GM13976 (cell line): ENCODE measurements at places on chromosomes 3 and 15.

- no peak for DNase-seq
These were observed 231.7 kb downstream of the CPNE4 start for GRCh38 chr3:131803113-131803512.

DNA sequence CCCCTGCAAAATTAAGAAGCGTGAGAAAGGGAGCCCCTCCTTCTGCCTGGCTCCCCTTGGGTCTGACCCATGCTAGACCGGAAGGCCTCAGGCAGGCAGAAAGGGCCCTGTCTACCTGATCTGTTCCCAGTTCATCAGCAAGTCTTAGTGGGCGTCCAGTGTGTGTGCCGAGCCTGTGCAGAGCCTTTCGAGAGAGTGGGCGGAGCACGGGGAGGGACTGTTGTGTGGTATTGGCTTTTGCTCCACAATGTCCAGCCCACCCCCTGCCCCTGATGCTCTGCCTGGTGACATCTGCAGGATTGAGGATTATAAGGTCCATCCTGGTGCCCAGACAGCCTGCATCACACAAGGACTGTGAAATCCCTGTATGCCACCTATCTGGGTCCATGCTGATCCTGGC is 82.9 kb downstream of the CHDH start:
- no peak for DNase-seq

GRCh38 chr3:13497386-13497785 is 17.3 kb downstream of the HDAC11 start:
- DNase-seq, result no peak

DNA sequence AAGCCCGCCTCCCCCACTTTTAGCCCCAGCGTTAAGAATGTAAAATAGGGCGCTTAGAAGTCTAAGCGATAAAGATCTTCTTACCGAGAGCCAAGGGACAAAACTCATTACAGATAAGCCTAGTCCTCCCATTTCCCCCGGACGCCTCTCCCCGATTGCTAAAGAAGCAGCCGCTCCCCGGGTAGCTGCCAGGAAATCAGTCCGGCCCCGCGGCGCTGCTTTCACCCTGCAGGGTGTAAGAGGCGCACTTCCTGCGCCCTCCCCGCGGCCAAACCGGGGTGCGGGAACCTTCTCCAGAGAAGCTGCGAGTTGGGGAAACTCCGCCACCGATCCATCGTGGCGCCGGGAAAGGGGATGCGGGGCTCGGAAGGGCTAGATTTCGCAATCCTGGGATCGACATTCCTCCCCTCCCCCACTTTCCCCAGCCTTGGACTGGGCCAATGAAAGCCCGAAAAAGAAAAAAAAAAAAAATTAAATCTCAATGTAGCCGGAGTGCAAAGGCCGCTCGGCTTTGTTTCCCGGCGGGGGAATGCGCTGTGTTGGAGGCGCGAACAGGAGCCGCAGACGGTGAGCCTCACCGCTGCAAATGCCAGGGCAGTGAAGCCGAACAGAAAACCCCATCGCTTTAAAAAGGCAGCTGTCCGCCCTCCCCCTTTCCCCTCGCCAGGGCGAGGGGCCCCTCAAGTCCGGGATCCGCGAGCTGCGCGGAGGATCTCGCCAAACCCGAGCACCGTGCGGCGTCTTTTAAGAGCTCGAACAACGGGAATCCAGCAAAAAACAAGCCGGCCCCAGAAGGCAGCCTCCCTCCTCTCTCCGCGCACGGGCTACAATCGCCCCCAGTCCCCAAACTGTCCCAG is 626 bp upstream of the PTPRG start:
- DNase-seq, result peak; percentile 64

DNA sequence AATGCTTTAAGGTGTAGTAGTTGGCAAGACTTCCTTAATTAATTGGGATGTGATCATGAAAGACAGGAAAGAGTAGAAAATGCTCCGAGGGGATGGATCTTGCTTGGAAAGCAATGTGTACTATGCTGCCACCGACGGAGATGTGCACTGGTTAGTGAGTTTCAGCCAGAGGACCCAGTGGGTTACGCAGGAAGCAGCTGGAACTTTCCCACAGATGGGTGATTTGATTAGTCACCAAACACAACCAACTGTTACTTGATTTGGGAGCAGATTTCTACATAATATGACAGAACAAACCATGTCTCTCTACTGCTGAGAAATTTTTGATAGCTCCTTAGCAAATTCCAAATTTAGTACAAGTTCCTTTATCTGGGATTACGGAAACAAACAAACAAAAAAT is 245.4 kb upstream of the MCTP2 start:
- no peak for DNase-seq

DNA sequence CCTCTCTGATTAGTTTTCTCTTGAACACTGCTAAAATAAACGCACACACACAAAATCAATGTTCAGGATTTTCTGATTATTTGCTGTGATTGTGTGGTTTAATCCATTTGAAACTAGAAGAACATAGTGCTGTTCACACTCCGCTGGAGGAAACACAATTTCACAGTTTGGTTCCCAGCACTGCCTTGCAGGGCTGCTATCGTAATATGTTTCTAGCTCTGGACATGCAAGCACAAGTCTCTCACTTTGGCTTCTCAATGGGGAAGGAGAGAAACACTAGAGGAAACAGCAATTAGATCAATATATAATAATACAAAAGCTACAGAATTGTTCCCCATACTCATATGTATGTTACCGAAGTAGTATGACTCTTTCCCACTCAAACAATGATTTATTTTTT is 299.5 kb downstream of the NSUN3 start:
- no peak for DNase-seq

DNA sequence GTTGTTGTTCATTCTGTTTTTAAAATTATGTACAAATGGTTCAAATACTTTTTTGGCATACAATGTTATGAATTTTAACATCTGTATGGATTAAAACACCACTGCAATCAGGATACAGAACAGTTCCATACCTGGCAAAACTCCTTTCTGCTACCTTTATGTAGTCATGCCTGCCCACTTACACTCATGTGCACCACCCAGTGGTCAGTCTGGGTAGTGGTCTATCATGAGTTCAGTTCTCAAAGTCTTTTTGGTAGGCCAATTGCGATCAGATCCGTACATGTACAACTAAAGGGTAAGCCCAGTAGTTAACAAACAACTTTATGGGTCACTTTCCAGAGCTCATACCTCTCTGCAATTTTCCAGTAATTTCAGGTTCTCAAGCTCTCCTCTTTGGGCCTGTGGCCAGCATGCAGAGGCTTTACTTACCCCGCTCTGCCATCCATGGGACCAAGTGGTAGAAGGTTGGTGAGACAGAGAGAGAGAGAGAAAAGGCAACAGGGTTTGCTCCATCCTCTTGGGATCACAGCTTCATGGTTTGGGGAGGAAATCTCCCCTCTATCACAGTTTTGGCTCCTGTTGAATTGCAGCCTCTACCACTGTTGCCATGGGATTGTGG is 63.9 kb upstream of the FAM98B start:
- DNase-seq, result peak; percentile 46

- DNase-seq, result no peak
These were observed 76.6 kb downstream of the SRGAP3 start for GRCh38 chr3:9172851-9173321.

DNA sequence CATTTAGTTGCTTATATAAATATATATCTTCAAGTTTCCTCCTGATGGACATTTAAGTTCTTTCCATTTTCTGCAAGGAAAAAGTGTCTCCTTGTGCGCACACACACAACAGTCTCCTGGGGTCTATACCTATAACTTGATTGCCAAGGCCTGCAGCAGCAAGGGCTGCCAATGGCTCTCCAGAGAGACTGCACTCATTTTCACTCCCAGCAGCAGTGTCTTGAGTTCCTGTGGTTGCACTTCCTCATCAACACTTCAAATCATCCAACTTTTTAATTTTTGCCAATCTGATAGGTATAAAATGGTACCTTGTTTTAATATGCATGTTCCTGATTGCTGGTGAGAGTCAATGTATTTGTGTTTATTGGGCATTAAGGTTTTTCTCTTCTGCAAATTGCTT is 23.1 kb downstream of the TNFAIP8L3 start:
- DNase-seq, result no peak
